Daoy (cell line): ENCODE measurements at places on chromosomes 7 and 10. TPM values are rescaled to one million over a fixed set of nuclear protein-coding genes. Genes with fewer than 3 reads are reported as not detected.

- DNase-seq = no peak
These were observed 196.5 kb upstream of the DGKB start for GRCh38 chr7:15099074-15099473.

Gene CASP7
- 27.4 and 29.0 TPM in 2 replicates for total RNA-seq

Gene ARHGEF35
- total RNA-seq = 0.95 and 3.6 TPM in 2 replicates

Gene PCGF6
- total RNA-seq = 25.1 and 29.3 TPM in 2 replicates

GRCh38 chr7:28182071-28182471 is 1.5 kb upstream of the JAZF1 start:
- DNase-seq = no peak

GRCh38 chr7:440059-440749 is 79.4 kb downstream of the PDGFA start:
- DNase-seq = no peak

DNA sequence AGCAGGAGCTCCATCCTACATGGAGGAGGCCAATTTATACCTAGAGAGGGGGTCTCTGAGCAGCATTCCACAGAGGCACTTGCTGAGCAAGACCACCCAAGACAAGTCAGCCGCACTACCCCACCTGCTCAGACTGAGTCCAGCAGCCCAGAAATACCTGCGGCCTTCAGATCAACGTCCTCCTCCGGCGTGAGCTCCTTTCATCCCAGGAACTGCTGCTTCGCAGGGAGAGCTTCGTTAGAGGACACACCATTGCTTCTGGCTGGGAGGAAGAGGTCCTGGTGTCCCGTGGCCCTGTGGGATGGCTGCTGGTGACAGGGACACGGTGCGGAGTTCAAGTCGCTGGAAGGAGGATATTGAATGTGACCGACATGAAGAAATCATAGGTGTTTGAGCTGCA is 216.9 kb upstream of the PPP2R2D start:
- DNase-seq = no peak

GRCh38 chr7:95605275-95605674 is 9.0 kb upstream of the PDK4 start:
- no peak for DNase-seq

GRCh38 chr10:126011995-126012394 is 115.6 kb downstream of the FANK1 start:
- no peak for DNase-seq

Gene FRMPD2
- total RNA-seq = not detected in 2 replicates

- DNase-seq = no peak
These were observed 92.3 kb upstream of the BAIAP2L1 start for GRCh38 chr7:98493030-98493778.

DNA sequence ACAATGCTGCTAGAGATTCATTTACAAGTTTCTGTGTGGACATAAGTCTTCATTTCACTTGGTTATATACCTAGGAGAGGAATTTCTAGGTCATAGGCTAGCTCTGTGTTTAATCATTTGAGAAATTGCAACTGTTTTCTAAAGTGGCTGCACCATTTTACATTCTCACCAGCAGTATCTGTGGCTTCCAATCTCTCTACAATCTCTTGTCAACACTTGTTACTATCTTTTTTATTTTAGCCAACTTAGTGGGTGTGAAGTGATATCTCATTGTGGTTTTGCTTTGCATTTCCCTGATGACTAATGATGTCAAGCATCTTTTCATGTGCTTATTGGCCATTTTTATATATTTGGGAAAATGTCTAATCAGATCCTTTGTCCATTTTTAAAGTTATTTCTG is 53.0 kb upstream of the DRGX start:
- no peak for DNase-seq

DNA sequence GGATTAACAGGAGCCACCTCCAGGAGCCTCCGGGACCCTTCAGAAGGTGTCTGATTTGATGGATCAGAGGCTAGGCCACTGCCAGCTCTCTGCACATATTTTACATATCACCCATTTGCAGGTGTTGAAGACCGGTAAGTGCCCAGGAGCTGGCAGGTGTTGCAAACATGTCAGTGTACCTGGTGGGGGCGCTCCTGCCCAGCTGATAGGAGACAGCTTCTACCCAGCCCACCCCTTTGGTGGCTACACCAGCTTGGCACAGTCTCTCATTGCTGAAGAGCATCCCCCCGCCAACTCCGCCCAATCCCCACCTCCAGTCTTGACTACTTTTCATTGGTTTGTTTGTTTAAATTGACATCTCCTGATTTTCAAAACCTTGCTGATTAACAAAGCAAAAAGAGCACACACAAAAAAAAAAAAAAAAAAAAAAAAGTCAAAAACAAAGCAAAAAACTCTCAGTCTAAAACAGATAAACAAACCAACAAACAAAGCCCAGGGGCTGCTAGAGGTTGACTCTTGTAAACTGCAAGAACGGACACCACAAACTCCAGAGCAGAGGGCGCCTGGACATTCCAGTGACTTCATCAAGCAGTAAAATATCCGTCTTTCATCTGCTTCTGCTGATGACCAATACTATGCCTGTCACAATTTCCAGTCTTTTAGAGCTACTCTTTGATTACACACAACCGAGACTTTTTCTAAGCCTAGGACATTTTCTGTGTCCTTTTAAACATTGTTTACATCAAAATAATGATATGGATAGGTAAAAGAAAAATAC is 275.3 kb downstream of the NRG3 start:
- DNase-seq = no peak

DNA sequence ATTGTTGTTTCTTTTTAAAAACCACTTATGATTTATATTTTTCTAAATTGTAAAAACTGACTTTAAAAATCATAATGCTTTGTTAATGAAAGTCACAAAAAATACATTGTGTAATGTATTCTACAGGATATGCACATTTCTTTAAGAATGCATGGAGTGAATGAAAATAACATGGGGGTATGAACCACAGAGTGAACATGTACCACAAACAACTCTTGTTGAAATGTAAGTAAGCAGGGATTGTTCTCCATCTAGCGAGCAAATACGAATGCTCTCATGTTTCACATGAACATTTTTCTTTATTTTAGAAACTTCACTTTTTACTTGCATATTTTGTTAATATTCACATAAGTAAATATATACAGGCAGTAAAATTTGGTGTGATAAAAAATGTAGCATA is 35.6 kb upstream of the LAMB4 start:
- no peak for DNase-seq

Gene GIMAP5
- 0.24 and 2.7 TPM in 2 replicates for total RNA-seq

GRCh38 chr10:125154529-125154928 is 5.8 kb downstream of the CTBP2 start:
- no peak for DNase-seq

GRCh38 chr10:1168763-1169162 is 112.6 kb downstream of the WDR37 start:
- DNase-seq = no peak

DNA sequence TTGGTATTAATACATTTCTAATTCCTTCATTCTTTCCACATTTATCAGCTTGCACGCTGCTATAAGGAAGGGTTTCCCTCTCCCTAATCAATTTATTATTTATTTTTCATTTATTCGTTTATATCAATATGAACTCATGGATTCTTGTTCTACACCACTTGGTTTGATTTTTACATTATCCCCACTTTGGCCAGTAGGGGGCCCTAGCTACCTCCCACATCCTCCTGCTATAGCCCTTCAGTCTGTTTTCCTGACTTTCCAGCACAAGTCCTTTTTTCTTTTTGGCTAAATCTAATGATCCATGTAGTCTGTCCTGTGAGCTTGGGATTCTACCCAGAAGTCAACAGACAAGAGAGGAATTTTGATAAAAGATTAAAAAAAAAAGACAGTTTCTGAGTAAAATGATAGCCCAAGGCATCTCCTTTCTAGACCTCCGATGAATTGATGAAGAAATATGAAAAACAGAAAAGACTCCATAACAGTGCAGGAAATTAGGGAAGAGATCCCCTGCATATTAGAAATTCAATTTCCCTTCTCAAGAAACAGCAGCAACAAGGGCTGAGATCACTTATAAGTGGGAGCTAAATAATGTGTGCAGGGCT is 47.7 kb downstream of the LYZL2 start:
- DNase-seq = peak; percentile 34
